ENCODE measurements at places on chromosomes 2 and 18. TPM values are rescaled to one million over a fixed set of nuclear protein-coding genes. Genes with fewer than 3 reads are reported as not detected.
A peak's percentile ranks its signal among the peaks of the same experiment; 100 is the strongest.

DNA sequence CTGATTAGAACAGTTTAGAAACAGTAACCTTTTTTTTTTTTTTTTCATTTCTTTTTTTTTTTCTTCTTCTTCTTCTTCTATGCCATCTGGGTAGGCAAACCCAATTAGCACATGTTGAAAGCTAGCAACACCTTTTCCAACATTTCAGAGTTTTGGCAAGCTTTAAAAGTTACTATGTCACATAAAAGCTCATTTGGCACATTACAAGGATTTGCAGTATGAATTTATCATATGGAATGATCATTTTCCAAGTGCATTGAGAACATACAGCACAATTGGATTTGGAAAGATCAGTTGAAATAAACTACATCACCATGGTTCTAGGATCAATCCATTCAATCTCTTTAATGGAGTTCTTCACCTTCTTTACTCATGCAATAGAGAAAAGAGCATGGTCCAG is 847.0 kb downstream of the LRRTM4 start:
- H3K4me1 ChIP-seq, result no peaks in the 10 kb centered on the region
- peaks cover 6% of the 10 kb centered on the region for H3K27me3 ChIP-seq
- no peak overlapping the region for H3K4me3 ChIP-seq
- H3K27ac ChIP-seq, result no peak overlapping the region

DNA sequence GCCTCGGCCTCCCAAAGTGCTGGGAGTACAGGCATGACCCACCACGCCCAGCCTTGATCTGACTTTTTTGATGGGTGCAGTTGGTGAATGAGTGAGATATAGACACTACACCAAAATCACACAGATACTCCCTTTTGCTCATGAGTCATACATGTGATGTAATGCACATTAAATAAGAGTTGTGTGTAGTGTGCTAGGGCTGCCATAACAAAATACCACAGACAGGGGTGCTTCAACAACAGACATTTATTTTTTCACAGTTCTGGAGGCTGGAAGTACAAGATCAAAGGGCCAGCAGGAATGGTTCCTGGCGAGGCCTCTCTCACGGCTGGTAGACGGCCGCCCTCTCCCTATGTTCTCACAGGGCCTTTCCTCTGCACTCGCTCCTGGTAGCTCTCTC is 46.6 kb downstream of the GBX2 start:
- peaks cover 7% of the 10 kb centered on the region for H3K36me3 ChIP-seq
- H3K4me3 ChIP-seq, result no peak overlapping the region
- H3K4me1 ChIP-seq, result no peaks in the 10 kb centered on the region

DNA sequence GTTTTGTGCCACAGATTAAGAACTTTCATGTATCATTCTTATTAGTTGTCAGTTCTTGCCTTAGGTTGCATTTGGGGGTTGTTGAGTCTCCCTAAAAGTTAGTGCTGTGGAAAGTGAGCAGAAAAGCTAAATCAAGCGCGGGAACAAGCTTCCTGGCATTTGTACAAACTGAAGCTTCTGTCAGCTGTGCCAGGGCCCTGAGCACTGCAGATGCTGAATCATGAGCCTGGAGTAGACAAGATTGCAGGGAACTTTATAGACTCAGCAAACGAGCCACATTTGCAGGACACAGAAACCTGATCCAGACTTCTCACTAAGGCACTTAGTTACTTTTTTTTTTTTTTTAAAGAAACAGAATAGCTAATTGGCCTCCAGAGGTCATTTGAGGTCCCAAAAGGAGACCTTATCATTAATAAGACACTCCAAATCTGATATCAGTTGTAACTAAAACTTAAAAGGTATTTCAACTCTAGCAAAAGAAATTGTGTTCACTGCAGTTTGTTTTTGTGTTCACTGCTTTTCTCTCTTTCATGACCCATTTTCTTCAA is 88.7 kb downstream of the ADAM23 start:
- H3K4me3 ChIP-seq, result no peak overlapping the region
- H3K4me1 ChIP-seq, result peaks cover 8% of the 10 kb centered on the region
- DNase-seq, result no peak
- H3K27ac ChIP-seq, result peak overlapping the region; percentile 80

DNA sequence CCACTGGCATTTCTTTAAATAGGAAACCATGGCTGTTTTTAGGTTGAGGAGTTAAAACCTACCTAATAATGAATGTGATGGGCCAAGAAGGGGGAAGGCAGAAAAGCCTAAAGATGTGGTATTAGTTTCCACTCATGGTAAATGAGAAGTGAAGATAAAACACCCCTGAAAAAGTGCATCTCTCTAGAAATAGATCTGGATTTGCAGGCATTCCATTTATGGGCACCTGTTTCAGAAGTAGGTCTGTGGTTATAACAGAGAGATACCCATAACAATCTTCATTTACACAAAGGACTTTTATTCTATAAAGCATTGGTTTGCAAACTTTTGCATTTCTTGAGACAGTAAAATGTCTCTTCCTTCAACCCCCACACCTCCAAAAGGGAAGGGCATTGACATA is 62.1 kb downstream of the PRKCE start:
- no peaks in the 10 kb centered on the region for H3K36me3 ChIP-seq
- no peak overlapping the region for H3K27ac ChIP-seq
- no peak overlapping the region for H3K4me3 ChIP-seq
- H3K27me3 ChIP-seq, result no peaks in the 10 kb centered on the region

GRCh38 chr2:47905386-47906156 is 727 bp downstream of the FBXO11 start:
- H3K4me1 ChIP-seq, result peaks cover 33% of the 10 kb centered on the region
- no peaks in the 10 kb centered on the region for H3K36me3 ChIP-seq
- H3K27ac ChIP-seq, result peak overlapping the region; percentile 98
- H3K27me3 ChIP-seq, result no peaks in the 10 kb centered on the region
- peak overlapping the region; percentile 84 for H3K4me3 ChIP-seq

DNA sequence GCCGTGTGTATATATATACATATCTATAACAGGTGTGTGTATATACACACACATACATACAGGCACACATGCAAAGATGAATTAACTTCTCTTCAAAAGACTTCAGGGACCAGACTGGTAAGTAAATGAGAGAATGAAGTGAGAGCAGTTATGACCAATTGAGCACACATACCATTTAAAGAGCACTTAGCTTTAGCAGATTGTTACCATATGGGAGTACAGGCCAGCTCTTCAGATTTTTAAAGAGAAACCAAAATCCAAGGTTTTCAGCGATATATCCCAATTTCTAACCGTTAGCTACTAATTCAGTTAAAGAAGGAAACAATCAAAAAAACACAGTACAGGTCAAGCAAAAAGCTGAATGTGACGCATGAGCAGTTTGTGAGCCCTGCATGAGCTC is 23.7 kb downstream of the INPP1 start:
- no peak for DNase-seq
- H3K4me1 ChIP-seq, result no peaks in the 10 kb centered on the region
- H3K27me3 ChIP-seq, result no peaks in the 10 kb centered on the region
- H3K27ac ChIP-seq, result no peak overlapping the region

Gene ZNF804A
- not detected for total RNA-seq

Gene CKAP2L
- 6.1 TPM for total RNA-seq

Gene SERPINB2
- total RNA-seq, result not detected

DNA sequence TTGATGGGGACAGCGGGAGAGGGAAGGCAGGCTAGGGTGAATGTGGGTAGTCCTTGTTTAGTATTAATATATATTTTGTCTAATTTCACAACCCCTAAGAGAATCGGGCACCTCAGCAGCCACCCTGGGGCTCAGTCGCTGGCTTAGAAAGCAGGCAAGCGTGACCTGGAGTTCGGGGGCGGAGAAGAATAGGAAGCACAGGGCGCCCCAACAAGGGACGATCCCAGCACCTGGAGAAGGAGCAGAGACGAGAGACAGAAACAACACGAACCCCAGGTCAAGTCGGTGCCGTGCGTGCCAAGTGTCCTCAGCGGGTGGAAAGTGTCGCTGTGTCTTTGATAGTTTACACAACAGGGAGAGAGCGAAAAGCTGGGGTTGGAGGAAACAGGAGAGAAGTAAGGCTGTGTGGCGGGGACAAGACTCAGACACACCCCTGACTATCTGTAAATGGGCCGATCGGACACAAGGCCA is 95.4 kb downstream of the NFATC1 start:
- H3K4me1 ChIP-seq, result peaks cover 20% of the 10 kb centered on the region
- H3K4me3 ChIP-seq, result no peak overlapping the region
- no peaks in the 10 kb centered on the region for H3K27me3 ChIP-seq
- DNase-seq, result peak; percentile 75

All from chondrocyte (in vitro differentiated cells).